ENCODE measurements at places on chromosomes 16 and 17.

DNA sequence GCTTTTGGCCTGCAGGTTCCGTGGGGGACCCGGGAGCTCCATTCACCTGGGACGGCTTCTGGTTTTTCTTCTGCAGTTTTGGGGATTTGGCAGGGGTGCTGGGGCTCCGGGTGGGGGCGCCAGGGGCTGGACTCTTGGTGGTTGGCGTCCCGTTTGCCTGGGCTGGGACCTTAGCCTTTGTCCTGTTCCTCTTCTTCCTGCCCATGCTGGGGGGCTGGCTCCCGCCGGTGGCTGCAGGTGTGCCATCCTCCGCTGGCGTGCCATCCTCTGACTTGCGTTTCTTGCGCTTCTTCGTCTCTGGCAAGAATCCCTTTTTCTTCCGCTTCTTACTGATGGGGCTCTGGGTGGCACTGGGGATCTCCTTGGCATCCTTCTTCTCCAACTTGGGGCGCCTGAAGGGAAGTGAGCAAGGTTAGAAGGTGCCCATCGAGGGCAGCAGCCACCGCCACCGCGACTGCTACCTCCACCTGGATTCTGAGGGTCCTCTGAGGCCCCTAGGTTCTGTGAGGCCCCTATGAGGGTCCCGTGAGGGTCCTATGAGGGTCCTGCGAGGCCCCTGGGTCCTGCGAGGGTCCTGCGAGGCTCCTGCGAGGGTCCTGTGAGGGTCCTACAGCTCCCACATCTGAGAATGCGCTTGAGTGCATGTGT, 15.5 kb downstream of the MYBBP1A start:
- DNase-seq: no peak

DNA sequence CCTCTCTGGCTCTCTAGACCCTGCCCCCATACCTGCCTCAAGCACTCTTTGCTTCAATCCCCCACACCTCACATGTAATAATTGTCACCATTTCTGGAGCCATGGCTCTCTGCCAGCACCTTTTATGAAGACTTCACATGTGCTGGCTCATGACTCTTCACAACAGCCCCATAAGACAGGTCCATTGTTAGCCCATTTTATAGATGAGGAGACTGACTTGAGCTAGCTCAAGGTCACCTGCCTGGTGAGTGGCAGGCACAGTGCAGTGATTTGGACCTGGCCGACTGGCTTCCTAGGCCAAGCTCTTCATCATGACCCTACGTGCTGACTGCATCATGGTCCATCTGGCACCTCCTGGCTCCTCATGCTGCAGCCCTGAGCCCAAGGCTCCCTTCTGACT, 25.0 kb downstream of the FAM20A start:
- DNase-seq: no peak

- no peak for DNase-seq
Observed at GRCh38 chr17:37280841-37281240, 94.9 kb upstream of the C17orf78 start.

- no peak for DNase-seq
Observed at GRCh38 chr16:8795091-8795490, 2.3 kb downstream of the TMEM186 start.

DNA sequence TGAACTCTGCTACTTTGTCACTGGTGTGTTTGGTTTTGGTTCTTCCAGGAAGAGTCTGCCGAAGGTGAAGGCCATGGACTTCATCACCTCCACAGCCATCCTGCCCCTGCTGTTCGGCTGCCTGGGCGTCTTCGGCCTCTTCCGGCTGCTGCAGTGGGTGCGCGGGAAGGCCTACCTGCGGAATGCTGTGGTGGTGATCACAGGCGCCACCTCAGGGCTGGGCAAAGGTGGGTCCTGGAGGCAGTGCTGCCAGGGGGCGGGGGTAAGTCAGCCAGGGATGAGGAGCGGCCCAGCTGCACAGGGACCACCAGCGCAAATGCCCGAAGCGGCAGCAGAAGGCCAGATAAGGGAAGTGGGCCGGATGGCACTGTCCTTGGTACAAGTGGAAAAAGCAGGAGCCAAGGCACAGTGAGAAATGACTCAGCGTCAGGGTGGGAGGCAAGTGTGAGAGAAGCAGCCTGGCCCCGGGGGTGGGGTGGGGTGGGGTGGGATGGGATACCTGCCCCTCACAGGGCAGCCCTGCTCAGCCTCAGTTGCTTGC, 41.9 kb downstream of the TMEM11 start:
- DNase-seq: no peak

GRCh38 chr16:28990375-28991040, 5.7 kb downstream of the LAT start:
- no peak for DNase-seq

DNA sequence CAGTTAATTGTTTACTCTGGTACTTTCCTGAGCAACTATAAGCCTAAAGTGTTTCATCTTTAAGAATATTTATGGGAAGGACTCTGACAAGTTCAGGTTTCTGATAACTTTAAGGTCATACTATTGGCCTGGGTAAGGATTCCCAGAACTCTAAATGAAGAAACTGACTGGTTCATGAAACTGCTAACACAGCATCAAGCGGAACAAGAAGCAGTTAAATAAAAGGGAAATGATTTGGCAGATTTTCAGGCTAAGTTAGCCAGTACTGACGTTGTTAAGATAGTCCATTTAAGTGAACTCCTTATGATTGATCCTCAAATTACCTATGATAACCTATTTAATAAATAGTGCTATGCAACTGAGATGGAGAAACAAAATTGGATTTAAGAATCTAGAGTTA, 101.6 kb upstream of the CES5A start:
- DNase-seq: no peak

DNA sequence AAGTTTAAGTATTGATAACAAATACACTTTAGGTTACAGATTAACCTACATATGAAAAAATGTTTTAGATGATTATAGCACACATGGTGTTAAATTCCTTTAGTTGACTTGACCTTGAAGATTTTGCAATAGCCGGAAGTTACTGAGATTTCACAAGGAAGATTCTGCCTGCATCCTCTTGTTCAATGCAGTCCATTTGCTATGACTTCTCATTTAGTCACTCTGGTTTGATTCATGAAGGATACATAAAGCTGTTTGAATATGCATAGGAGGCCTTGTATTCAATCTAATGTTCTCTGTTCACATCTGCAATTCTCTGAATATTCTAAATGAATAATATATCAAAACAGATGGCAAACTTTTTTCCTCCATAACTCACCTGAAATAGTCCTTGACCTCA, 870.2 kb upstream of the GOT2 start:
- no peak for DNase-seq

- DNase-seq: no peak
Observed at GRCh38 chr16:52424591-52424990, 122.4 kb downstream of the TOX3 start.

- peak; percentile 47 for DNase-seq
Observed at GRCh38 chr17:57121308-57122042, 36.4 kb downstream of the AKAP1 start.

- DNase-seq: no peak
Observed at GRCh38 chr16:27531186-27531585, 18.5 kb downstream of the GTF3C1 start.

DNA sequence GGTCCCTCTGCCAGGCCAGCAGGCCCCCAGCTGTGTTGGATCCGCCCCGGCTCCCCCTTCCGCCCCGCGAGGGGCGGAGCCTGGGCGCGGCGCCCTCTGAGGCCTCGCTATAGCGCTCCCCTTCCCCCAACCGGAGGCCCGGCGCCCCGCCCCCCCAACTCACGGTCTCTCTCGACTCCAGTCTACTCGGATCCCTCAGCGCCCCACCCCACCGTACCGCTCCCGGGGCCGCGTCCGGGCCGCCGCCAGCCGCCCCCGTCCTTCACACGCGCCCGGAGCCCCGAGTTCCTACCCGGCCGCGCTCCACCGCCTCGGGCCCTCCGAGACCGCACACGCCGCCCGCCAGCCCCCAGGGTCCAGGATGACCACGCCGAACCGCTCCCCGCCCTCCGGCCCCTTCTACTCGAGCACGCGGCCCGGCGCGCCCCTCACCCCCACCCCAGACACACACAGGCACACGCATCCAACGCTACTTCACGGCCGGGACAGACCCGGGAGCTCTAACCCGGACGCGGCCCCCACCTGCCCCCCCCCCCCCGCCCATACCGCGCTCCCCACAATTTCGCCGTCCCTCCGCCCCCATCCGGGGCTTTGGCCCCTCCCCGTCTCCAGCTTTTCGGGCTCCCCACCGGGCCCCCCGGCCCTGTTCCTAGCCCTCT, 1.4 kb downstream of the PHF23 start:
- no peak for DNase-seq

GRCh38 chr16:86590501-86591144, 12.3 kb downstream of the FOXL1 start:
- DNase-seq: peak; percentile 80

DNA sequence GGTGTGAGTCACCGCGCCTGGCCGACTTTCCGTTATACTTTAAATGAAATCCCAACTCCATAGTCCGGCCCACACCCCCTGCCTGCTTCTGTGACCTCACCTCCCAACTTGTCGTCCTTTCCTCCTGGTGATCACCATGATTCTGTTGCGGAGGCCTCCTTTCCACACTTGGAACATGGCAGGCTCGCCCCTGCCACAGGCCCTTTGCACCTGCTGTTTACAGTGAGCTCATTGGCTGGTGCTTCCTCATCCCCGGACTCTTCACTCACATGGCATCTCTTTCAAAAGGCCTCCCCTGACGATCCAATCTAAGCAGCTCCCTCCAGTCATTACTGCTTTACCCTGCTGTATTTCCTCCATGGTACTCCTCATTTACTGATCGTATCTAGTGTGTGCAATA, 64.6 kb downstream of the RAP1GAP2 start:
- DNase-seq: no peak

GRCh38 chr16:2484898-2485508, 10.1 kb downstream of the TBC1D24 start:
- DNase-seq: no peak

- DNase-seq: no peak
Observed at GRCh38 chr17:74946641-74947040, 10.9 kb downstream of the OTOP3 start.

- DNase-seq: no peak
Observed at GRCh38 chr17:36503456-36504155, 17.1 kb downstream of the ZNHIT3 start.

DNA sequence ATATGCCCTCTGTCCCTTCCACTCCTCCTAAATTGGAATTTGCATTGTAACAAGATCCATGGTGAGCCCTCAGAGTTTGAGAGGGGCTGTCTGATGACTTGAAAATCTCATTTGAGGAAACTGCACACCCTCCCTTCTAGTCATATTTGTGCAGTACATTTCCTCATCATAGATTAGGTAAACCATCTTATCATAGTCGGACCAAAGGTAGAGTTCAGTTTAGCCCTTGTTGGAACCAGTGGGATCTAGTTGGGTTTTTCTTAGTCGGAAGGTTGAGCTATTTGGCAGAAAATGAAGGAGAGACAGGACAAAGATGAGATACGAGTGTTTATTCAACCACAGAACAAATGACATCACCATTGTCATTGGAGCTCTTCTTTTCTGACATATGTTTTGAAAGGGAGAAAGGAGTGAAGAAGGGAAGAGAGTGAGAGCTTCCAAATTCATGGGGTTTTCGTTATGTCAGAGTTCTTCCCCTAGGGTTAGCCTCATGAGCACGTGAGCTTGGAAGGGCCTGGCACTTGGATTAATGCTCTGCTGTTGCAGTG, 15.8 kb upstream of the KRT20 start:
- DNase-seq: no peak

GRCh38 chr16:51231702-51232101, 80.6 kb upstream of the SALL1 start:
- peak; percentile 26 for DNase-seq

DNA sequence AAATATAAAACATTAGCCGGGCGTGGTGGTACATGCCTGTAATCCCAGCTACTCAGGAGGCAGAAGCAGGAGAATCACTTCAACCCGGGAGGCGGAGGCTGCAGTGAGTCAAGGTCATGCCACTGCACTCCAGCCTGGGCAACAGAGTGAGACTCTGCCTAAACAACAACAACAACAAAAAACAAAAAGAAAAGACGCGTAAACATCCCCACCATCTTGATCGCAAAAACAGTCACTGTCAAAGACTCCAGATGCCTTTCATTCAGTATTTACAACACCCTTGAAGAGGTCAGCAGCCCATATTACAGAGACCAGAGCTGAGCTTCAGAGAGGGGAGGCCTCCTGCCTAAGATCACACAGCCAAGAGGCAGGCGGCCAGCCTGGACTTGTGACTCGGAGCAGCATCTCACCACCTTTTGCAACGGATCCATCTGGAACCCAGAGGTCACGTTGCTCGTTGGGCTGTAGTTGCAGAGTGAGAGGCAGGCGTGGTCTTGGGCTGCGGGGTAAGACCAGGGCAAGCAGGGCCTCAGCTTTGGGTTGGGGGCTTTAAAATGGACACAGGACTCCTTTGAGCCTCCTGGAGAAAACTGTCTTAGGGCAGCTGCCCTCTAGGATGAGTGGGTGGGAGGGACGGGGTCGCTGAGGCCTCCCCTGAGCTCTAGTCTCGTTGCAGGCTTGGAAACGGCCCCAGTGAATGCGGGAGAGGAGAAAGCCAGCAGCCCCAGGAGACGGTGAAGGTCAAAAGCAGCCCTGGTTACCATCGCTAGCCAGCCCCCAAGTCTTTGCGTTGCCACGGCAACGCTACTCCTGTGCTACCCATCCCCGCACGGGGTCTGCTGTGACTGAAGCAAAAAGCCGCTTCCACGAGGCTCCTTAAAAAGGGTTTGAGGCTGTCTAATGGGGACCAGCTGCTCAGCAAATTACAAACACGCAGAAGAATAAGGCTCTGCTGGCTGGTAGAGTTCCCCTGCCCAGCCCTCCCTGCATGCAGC, 26.1 kb downstream of the LGALS3BP start:
- no peak for DNase-seq

- DNase-seq: peak; percentile 33
Observed at GRCh38 chr16:46801428-46802049, 29.4 kb downstream of the C16orf87 start.

DNA sequence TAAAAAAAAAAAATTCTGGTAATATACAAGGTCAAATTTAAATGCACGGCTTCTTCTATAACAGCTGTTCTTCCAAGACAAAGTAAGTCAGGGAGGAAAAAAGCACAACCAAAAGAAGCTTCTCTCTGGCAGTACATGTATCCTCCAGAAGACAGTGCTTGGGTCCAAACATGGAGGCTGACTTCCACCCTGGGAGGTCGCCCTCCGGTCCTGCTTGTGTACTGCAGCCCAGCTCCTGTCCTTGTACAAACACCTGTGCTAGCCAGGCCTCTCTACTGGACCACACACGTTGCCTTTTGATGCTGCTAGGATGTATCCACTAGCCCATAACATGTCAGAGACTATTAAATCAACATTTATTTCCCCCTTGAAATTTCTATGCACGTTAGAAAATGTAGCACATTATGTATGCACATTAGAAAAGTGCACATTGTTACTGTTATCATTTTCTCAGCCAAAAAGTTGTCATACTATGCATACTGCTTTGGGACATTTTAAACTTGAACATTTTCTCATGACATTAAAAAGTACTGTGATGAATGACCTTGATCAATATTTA, 21.9 kb downstream of the TEKT3 start:
- DNase-seq: no peak

GRCh38 chr17:74893936-74894671, 671 bp upstream of the FADS6 start:
- no peak for DNase-seq

Measured in HFFc6 (cell line).